ENCODE measurements at places on chromosomes 12 and 14.
A peak's percentile ranks its signal among the peaks of the same experiment; 100 is the strongest.

DNA sequence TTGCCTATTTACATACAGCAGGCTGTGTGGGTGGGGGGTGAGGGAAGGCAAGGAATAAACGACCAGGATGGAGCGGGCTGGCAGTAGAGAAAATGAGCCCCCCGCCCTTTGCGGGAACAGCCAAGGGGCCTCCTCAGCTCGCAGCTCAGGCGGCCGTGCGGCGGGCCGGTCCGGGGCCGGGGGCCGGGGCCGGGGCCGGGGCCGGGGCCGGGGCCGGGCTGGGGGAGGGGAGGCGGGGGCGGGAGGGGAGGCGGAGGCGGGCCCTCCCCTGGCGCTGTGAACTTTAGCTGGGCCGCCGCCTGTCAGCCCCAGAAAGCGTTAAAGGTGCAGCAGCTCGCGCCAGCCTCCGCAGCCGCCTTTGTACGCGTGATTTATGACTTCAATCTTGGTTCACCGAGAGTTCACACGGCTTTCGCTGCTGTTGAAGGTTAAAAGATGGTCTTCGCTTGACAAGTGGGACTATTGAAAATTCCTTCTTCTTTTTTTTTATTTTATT, 28.8 kb downstream of the HOXC4 start:
- peak; percentile 26 for DNase-seq

DNA sequence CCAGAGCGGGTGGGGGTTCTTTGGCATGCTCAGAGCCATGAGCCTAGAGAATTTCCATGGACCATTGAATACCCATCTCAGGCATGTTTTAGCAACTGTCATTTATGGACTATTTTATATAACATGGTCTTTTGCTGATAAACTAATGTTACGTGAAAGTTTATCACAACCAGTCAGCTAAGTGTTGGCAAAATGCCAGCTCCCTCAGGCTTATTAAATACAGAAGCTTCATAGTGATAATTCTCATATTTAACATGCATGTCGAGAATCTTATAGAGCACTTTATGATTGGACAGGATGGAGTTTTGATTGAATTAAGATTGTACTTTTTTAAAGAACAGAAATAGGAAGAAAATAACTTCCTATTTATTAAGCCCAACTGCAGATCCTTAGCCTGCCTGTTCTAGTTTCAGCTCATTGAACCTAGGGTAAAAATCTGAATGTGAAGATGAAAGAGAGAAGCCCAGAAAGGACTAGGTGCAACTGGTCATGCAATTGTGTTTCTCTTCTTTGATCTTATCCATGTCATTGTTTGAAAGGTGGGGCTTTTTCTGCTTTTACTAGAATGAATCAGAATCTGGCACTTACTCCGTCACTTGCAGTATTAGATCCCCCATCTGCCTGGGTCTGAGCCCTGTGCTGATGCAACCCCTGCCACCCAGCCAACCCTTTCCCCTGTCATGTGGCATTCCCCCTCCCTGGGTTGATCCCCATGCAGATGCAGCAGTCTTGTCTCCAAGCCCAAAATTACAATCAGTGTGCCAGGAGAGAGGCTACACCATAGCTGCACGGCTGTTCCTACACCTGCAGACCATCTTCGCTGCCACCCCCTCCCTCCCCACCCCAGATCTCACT, 134.6 kb upstream of the EVL start:
- no peak for DNase-seq

DNA sequence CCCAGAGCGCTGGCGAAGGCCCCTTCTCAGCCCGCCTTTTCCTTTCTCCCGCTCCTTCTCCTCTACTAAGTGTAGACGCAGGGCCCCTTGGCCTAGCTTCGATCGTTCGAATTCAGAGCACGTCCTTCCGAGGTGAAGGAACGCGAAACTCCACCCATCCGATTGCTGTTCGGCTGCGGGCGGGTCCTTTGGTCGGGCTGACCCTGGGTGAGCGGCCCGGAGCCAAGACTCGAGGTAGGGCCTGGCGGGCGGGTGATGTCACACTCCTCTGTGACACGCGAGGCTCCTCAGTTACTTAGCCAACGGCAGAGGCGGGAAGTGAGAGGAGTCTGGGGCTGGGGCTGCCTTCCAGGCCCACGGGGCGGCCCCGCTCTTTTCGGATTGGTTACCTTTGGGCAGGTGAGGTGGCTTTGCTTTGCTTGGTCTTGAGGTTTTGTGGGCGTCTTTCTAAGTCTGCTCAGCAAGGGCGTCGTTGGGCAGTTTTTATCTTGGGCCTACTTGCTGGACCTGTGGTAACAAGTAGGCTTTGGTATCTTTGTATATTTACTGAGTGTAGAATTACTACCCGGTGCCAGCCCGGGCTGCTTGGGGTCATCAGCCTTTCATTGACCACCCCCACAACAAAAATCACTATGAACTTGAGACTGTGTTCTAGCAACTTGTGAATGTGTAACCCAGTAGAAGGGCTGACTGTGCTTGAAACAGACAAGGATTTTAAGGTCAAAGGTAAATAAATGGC, 694 bp downstream of the TMBIM6 start:
- DNase-seq = peak; percentile 94

GRCh38 chr12:127306604-127307215, 960.3 kb upstream of the TMEM132C start:
- DNase-seq = no peak

DNA sequence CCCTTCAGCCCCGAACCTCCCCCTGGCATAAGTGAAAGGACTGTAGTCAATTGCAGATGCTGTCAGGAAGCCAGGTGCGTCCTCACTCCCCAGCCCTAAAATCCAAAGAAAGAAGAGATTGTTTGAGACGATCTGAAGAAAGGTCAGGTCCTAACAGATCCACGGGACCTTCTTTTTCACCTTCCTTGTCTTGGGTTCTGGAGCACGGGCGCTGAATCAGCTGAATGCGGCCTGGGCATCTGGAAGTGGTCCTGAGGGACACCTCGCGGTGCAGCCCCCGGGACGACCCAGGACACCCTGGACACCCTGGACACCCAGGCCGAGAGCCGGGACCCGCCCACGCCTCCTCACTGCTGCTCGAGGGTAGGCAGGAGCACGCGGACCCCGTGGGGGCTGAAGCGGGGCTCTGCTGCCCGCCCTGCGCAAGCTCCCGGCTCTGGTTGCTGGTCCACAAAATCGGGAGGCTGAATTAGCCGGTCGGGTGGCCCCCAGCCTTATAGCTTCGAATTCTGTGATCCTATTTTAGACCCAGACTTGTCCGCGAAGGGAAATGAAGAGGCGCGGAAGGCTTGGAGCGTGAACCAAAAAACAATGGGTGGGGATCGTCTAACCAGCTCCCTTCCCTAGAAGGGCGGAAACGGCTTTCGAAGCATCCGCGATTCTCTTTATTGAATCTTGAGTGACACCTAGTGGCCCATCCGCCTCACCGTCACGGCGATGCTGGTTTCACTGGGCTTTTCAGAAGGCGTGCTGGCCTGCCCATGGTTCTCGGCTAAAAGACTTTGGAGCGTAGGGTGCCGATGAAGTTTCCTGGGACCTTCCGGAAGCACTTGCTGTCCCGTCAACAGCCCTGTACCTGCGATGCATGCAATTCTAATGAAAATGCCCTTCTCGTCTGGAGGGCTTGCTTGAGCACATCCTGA, 46.4 kb upstream of the PLXNC1 start:
- DNase-seq = peak; percentile 94

GRCh38 chr14:57464008-57464730, 29.5 kb downstream of the CCDC198 start:
- DNase-seq = peak; percentile 88

- no peak for DNase-seq
Observed at GRCh38 chr14:104031384-104031783, 54.1 kb upstream of the ASPG start.

DNA sequence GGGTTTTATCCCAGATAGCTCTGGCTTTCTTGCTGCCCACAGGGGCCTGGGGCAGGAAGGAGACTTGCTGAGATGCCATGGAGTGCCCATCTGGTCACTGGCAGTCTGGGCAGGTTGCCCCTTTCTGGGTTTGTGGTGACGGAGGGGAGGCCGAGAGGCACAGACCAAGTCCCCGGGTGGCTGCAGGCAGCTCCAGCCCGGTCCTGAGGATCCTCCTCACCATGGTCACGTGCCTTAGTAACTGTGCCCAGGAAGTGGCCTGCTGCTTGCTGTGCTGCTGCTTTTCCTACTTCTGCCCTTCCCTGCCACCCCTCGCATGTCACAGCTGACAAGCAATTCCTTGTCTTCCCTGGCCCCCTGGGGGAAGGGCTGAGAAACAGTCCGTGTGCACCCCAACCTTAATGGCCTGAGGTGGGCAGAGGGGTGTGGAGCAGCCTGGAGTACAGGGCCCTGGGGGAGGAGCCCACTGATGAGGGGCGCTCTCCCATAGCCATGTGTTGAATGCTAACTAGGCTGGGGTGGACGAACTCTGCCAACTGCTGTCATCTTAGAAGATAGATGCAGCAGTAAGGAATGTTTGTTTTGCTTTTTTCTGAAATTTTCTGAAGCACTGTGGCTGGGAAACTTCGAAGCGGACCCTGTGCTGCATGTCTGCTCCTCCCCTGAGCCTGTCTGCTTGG, 54.9 kb upstream of the SRSF5 start:
- DNase-seq = peak; percentile 43
